Activated CD8-positive, alpha-beta memory T cell treated with anti-CD3 and anti-CD28 coated beads for 48 hours (primary cell): ENCODE measurements at places on chromosomes 12 and 14.

- no peak for DNase-seq
Observed at GRCh38 chr12:46412857-46413256, 40.3 kb upstream of the SLC38A2 start.

GRCh38 chr12:15044471-15044870 is 71.6 kb downstream of the PDE6H start:
- no peak for DNase-seq

GRCh38 chr12:131535779-131536178 is 175.1 kb upstream of the SFSWAP start:
- no peak for DNase-seq

- no peak for DNase-seq
Observed at GRCh38 chr12:128165387-128165786, 101.6 kb upstream of the TMEM132C start.

- DNase-seq = no peak
Observed at GRCh38 chr14:77562681-77563080, 53.8 kb downstream of the SPTLC2 start.

- no peak for DNase-seq
Observed at GRCh38 chr12:92540782-92541423, 161.9 kb upstream of the PLEKHG7 start.

DNA sequence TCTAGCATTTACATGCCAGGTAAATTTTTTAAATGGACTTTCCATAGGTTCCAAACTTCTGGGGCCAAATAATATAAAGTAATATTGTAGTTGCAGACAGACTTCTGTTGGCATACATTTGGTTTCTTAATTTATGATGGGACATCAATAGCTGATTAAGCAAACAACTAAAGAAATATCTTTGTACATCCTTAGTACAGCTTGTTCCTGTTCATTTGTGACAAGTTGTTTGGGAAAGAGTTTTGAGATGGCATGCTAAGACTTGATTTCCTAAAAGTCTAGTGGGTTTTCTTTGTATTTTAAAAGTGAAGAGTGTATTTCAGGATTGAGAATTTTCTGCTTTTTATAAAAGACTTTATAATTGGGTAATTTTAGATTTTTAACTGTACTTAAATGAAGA is 41.0 kb downstream of the CCDC91 start:
- no peak for DNase-seq

DNA sequence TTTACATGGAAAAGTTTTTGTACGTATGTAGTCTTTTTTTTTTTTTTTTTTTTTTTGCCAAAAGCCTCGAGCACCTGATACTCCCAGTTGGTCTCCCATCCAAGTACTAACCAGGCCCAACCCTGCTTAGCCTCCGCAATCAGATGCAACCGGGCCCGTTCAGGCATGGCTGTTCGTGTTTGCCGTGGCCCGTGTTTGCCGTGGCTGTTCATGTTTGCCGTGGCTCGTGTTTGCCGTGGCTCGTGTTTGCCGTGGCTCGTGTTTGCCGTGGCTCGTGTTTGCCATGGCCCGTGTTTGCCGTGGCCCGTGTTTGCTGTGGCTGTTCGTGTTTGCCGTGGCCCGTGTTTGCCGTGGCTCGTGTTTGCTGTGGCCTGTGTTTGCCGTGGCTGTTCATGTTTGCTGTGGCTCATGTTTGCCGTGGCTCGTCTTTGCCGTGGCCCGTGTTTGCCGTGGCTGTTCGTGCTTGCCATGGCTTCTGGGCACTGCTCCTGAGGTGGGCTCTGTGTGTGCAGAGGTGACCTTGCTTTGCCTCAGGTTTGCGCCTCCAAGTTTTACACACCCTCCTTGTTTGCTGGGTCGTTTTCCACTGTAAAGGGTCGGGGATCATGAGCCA is 26.8 kb upstream of the MMP17 start:
- no peak for DNase-seq

GRCh38 chr14:40188006-40188405 is 755.8 kb upstream of the FBXO33 start:
- DNase-seq = no peak

- DNase-seq = no peak
Observed at GRCh38 chr12:74775276-74775675, 237.6 kb downstream of the ATXN7L3B start.

DNA sequence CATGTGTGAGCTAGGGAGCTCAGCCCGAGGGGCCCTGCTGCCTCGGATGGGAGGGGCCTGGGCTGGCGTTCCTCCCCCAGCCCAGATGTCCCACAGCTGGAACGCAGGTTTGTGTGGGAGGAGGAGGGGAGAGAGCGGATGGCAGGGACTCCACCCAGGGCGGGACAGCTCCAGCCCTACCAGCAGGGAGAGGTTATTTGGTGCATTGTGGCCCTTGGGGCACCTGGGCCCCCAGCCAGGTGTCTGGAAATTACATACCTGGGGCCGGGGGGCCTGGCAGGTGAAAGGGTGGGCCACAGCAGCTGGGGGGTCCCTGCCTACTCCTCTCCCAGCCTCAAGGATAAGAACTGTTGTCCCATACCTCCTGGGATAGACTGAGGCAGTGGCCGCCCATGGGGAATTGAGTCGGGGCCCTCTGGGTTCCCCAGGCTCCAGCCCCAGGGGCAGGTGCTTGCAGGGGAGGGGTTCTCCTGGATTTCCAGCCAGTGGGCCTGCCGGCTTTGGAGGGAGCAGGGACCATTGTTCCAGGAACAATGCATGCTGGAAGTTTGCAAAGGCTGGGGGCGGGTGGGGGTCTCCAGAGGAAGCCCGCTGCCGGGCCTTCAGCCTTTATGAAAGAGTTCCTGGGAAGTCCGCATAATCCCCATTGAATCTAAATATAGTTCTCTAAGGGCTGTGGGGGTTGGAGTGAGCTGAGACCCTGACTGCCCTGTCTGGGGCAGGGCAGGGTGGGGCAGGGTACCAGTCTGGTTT is 1.2 kb downstream of the KIF26A start:
- no peak for DNase-seq

DNA sequence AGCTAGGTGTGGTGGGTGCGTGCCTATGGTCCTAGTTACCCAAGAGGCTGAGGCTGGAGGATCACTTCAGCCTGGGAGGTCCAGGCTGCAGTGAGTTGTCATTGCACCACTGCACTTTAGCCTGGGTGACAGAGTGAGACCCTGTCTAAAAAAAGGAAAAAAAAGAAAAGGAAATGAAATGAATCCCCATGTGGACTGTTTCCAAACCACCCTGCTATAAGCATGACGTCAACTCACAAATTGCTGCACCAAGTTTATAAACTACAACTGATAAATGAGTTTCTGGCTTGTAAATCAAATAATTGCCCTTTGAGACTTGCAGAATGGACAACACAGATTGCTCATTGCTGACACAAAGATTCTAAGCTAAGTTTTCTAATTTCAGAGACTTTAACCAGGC is 51.0 kb upstream of the STK38L start:
- no peak for DNase-seq

- DNase-seq = peak; percentile 79
Observed at GRCh38 chr12:110280779-110281548, at the start of gene ATP2A2. Gene ATP2A2, plus strand, starts transcription at chr12:110281247. Its CDS starts 543 bp downstream, at chr12:110281790.

DNA sequence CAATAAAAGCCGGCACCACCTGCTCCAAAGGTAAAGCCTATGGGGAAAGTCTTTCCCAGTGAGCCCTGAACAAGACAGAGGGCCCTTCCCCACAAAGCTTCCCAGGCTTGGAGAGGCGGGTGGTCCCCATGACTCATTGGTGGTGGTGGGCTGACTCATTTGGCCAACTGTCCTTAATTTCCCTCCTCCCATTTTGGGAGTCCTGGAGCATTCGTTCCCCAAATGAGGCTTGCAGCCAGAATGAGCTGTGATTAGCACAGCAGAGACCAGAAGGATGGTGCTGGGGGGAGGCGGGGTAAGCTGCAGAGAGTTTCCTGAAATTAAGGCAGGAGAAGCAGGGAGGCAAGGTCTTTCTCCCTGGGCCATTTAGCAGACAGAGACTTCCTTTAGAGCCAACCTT is 241.7 kb downstream of the DPF3 start:
- DNase-seq = no peak

GRCh38 chr12:59650588-59651228 is 54.9 kb downstream of the SLC16A7 start:
- DNase-seq = no peak

DNA sequence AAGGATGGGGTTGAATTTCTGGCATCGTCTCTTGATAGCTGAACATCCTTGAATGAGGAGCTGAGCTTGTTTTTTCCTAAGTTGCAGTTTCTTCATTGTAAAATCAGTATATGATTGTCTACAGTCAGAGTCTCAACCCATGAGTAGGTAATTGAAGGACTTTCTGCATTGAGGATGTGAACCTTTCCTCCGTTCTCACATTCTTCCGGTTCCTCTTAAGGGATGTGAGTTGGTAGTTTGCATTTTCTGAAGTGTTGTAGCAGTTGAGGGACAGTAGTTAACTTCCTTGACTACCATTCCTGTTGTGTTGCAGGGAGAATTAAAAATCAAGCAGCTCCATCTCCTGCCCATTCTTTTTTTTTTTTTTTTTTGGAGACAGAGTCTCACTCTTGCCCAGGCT is 19.1 kb downstream of the TPCN1 start:
- no peak for DNase-seq

DNA sequence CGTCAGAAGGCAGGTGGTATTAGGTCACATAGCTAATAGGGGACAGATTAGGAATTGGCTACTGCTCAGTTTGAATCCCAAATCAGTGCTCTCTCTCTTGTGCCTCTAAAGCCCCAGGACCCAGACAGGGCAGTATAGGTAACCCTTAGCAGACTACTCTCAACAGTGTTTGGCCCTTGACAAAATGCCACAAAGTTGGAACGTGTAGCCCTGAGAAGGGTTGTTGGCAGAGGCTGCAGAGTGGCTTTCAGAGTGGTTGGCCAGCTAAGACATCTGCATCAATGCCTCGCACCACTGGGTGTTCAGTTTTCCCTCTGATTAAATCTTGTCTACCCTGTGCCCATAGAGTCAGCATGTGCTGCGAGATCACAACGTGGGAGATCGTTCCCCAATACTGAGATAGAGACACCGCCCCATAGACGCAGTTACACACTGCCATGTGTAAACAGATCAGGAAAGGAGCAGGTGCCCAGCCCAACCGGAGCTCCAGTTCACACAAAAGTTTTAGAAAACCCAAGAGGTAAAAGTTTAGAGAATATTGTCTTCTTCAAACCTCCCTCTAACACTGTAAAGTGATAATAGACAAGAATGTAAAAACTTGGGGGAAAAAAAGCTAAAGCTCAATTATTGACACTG is 48.3 kb downstream of the EML1 start:
- no peak for DNase-seq

DNA sequence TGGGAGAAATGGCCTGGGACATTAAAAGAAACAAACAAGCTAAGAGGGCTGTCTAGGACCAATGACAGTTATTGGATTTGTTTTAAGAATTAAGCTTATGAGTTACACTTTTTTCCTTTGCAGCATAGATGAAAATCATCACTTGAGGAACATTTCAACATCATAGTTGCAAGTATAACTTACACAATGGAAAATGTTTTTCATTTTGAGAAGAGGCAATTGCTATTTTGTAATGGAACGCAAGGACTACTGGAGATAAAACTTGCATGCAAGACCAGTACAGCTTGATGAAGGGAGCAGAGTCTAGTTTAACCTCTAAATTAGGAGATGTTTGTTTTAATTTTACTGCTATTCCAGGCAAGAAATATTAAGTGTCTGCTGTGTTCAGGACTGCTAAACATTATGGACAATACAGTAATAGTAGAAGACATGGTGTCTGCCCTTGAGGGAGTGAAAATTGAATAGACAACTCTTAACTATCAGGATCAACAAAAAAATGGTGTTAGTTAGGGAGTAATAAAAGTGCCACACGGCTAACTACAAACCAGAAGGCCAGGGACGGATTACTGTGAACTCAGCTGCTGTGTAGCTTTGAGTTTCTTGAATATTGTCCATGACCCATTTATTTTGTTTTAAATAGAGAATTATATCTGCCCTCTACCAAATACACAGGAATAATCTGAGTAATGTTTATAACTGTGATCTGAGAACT is 374.5 kb downstream of the RAD51B start:
- no peak for DNase-seq

DNA sequence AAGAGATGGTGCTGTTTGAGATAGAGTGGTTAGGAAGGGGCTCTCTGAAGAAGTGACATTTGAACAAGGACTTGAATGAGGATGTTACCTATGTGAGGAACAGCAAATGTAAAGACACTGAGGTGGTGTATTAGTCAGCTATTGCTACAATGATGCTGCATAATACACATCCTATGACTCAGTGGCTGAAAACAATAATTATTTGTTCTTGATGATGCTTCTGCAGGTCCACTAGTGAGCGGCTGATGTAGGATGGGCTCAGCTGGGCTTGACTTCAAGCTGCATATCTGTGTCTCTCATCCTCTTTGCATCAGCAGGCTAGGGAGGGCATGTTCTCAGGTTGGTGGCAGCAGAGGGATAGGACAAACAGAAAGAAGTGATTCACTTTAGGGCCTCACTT is 21.4 kb upstream of the CLMN start:
- no peak for DNase-seq

GRCh38 chr14:92558319-92558718 is 44.7 kb downstream of the RIN3 start:
- DNase-seq = no peak

- DNase-seq = no peak
Observed at GRCh38 chr14:103022002-103022684, 35.2 kb downstream of the CDC42BPB start.

GRCh38 chr14:29354486-29354885 is 573.2 kb downstream of the PRKD1 start:
- no peak for DNase-seq

DNA sequence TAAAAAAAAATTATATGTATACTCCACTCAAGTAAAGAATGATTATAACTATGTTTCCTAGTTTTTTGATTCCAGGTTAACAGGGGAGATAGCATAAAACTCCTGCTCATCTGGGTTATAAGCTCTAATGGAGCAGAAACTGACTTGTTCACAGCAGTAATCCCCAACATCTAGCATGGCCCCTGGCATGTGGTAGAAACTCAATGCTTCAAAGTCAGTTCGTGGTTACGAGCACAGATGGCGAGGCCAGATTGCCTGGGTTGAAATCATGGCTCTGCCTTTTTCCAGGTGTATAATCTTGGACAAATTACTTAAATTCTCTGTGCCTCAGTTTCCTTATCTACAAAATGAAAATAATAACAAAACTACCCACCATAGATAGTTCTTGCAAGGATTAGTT is 183.8 kb downstream of the TTC7B start:
- DNase-seq = no peak

- DNase-seq = no peak
Observed at GRCh38 chr12:12645485-12645884, 33.8 kb downstream of the CREBL2 start.

- DNase-seq = peak; percentile 86
Observed at GRCh38 chr12:68807576-68808387, at the start of gene MDM2. Gene MDM2, plus strand, starts transcription at chr12:68808177. Its CDS starts 301 bp downstream, at chr12:68808478.

- DNase-seq = no peak
Observed at GRCh38 chr14:105250986-105251385, 2.7 kb downstream of the BTBD6 start.

GRCh38 chr12:113939867-113940266 is 26.3 kb downstream of the RBM19 start:
- DNase-seq = no peak
